Left ventricle myocardium inferior (tissue), 1 donor: ENCODE measurements at places on chromosomes 13 and 19. TPM values are rescaled to one million over a fixed set of nuclear protein-coding genes. Genes with fewer than 3 reads are reported as not detected.

- no peak for DNase-seq
These were observed 86.6 kb downstream of the TNFRSF19 start for GRCh38 chr13:23656637-23657371.

GRCh38 chr13:58985845-58986244 is 1177.9 kb downstream of the DIAPH3 start:
- no peak for DNase-seq

DNA sequence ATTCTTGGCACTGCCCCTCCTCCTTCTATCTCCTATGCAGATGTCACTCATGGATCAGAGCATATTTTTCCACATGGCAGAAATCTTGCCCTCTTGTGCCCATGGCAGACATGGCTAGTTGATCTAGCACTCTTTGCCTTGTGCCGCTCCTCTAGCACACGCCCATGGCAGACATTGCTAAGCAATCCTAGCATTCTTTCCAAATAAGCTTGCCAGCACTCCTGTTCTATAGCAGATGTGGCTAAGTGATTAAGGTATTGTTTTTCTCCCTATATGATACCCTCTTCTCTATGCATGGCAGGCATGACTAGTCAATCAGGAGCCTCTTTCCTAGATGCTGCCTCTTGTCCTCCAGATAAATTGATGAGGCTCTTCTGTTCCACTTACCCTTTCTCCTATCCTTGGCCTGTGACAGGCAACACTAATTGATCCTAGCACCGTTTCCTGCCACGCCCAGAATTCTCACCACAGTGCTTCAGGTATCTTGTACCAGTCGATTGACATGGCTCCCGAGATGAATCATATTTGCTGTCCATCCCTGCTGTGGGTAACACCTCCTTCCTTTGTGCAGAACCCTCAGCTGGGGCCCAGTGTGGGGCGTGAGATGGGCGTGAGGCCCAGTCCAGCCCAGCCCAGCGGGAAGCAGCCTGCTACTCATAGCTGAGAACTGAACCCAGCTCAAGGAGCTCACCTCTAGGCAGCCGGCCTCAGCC is 26.9 kb downstream of the TMED1 start:
- DNase-seq, result no peak

- DNase-seq, result no peak
These were observed 401.6 kb upstream of the ZNF507 start for GRCh38 chr19:31943778-31944177.

DNA sequence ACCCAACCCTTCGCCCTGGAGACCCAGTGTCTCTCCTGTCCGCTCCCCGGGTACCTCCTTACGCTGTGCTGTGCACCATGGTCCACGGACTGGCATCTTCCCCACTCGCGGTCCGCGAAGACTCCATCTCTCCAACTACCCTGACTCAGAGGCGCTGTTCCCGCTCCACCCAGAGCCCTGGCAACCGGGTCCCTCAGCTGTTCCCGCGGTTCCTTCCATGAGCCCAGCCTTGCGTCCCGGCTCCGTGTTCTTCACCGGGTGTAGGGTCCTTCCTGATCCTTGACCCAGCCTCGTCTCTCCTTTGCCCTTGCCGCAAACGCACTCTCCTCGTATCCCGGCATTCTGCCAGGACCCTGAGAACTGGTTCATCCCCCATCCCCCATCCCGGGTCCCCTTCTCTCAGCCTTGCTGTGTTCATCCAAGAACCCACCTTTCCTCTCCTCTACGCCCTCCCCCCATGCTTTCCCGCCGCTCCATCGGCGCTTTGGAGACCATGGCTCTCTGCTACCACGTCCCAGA is 664 bp downstream of the ICAM5 start:
- no peak for DNase-seq

DNA sequence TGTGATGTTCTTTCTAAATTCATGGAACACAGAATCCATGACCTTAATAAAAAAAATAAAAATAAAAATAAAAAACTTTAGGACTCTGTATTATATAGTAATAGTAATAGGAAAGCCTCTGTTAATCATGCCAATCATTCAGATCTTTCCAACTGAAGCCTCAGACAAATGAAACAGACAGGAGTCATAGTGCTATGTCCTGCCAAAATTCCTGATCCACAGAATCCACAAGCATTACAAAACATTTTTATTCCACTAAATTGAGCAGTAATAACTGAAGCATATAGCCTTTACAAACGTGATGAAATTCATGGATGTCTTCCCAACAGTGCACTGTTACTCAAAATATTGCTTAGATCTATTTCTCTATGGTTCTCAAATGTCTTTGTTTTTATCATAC is 820.6 kb upstream of the PCDH9 start:
- no peak for DNase-seq

GRCh38 chr13:44352671-44353070 is 21.0 kb upstream of the SERP2 start:
- DNase-seq, result no peak

GRCh38 chr19:42173695-42174094 is 41.4 kb upstream of the POU2F2 start:
- no peak for DNase-seq

DNA sequence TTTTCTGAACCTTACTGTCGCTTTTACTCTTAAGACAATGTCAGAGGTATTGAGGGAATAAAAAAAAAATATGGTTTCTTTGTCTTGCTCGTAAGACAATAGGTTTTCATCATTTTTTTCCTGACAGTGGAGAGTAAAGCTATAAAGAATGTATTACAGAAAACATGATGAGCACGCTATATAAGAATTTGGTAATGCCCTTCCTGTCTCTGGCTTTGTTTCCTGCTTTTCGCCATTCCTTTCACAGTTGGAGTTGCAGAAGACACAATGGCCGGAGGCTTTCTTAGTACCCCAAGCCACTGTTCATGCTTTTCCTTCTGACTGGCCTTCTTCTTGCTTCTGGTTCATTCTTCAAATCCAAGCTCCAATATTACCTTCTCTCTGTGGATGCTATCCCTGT is 101.0 kb upstream of the DACH1 start:
- DNase-seq, result no peak

DNA sequence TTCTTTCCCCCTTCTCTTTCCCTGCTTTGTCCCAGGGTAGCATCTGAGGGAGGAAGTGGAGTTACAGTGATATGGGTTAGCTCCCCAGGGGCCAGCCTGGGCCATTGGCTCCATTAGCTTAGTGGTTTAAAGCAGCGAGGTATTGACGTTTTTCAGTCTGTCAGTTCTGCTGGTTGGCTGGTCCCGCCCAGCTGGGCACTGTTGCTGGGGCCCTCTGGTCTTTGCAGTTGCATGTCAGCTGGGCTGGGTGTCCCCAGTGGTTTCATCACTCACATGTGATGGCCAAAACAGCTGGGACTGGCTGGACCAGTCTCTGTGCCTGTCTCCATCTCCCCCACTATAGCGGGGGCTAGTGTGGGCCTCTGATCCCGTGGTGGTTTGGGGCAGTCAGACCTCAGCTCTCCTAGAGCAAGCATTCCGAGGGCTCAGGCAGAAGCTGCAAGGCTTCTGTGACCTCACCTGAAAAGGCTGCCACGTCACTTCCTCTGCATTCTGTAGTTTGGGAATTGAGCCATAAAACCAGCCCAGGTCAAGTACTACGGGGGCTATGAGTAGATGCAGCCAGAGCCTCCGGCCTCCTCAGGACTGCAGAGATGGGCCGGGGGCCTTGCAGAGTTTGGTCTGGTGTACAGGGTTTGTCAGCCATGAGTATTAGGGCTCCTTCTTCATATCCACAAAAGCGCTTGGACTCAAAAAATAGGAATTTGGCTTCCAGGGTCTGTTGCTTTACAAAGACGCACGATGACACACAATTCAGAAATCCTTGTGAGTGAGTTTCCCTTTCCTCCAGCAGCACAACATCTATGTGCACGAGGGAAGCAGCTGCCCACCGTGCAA is 30.0 kb downstream of the TSSK6 start:
- peak; percentile 45 for DNase-seq

- no peak for DNase-seq
These were observed 4.9 kb downstream of the MEIS3 start for GRCh38 chr19:47414469-47414868.

DNA sequence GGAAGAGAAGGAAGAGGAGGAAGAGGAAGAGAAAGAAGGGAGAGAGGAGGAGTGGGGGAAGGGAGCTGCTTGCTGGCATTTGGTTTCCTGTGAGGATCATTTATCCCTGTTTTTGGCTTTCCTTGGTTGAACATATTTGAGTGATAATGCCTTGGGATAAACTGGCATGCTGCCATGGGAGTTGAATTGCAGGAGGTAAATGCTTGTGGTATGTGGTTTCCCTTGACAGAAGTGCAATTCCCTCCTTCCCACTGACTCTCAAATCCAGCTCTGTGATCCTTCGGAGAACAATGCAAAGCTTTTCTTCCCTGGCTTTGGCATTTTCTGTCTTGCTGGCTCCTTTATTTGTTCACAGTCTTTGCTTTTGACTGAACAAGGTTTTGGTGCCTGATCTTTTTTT is 27.2 kb upstream of the CBY2 start:
- DNase-seq, result no peak

DNA sequence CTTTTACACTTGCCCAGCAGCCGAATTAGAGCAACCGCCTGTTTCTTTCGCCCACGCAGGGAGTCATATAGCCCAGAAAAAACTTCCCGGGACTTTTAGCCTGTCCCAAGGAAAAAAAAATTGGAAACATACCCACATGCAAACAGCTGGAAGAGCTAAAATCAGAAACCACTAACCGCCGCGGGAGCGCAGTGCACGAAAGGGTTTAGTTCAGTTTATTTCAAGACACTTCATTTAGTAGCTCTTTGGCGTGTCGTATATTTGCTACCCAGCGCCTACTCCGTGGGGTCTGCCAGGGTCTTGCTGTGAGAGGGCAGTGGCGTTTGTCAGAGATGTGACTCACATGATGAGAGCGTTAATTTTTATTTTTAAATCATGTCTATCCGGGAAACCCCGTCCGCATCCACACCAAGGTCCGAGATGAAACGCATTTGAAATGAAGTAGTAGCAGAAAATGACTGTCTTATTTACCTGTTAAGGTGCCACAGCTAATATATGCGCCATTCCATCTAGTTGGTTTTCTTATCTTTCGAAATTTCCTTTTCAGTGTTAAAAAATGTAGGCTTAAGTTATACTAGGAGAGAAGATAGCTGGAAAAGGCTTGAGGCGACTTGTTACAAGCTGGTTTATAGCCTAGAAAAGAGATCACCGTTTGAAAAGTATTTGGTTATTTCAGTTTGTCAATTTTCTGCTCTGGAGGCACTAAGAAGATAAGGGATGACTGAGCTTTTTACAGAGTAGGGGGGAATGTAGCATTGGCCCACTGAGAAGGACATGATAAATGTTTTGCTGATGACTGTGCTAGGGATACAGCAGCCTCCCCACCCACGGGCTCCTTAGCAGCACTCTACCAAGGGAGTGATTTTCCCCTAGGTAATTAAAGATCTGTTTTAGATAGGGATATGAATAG is 1.7 kb downstream of the KLF5 start:
- no peak for DNase-seq

DNA sequence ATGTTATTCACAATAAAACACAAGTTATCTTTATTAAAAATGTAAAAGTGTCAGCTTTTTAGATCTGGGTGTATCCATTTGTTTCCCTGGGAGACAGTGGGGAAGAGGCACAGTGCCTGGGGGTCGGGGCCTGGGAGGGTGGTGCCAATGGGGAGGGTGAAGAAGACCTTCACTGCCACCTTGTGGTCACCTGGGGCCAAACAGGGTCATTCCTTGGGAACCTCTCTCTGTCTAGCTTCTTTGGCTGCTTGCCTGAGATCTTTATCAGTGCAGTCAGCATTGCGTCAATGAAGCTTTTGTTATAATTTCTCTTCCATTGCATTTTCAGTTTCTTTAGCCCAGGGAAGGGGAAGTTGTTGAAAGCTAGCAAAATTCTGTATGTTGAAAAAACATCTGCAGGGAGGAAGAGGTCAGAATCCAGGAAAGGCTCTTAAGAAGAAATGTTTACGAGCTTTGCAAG is 39.1 kb downstream of the PCDH8 start:
- peak; percentile 33 for DNase-seq

DNA sequence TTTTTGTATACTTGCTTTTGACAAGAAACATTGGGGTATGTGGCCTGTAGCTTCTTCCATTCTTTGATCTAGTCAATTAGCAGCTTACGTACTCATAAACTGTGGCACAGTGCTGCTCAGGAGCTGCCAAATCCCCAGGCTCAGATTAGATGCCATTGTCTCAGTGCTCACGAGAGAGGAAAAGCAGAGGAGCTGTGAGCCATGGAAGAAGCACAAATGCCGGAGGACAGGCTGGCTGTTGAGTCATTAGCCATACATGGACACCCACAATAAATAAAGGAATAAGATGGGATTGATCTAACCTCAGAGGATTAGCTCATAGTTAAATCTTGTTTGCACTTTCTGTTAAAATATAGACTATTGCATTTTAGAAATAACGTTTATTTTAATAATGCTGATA is 121.7 kb downstream of the POSTN start:
- DNase-seq, result peak; percentile 14

DNA sequence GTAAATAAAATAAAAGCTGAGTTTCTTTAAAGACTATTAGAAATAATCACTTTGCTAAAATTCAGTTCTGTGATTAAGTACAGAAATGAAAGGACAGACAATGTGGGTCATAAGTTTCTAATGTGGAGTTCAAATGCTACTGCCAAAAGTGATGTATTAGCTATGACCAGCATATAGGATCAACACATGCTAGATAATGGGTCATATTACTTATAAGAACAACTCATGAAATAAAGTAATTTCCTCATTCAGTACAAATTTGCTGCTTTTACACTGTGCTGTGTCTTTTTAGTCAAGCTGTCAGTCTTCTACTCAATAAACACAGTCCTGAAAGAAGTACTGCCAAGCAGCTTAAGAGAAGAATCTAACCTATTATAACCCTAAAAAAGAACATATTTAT is 135.2 kb downstream of the VWA8 start:
- no peak for DNase-seq

DNA sequence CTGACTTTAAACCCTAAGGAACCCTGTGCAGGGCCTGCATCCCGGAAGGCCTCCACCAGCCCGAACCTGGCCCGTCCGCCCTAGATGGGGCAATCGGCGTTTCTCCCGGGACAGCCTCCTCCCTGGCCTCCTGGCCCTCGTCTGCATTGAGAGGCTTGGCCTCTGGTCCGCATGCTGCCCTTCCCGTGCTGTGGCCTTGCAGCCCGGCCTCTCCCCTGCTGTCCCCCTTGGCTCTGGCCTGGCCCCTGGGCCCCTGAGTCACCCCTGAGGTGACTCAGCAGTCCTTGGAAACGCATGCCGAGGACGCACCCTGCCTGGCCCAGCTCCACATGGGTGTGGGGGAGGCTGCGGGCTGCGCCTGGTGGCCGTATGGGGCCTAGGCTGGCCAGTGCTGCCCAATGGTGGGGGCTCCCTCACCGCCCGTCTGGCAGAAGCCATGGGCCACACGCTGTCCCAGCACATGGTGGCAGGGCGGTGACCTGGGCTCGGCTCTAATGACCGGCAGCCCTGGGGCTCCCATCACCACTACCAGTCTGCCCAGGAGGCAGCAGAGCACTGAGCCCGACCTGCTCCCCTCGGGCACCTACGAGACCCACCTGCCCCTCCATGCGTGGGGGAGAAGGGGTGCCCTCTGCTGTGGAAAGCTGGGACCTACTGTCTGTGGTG is 25.7 kb downstream of the SH3GL1 start:
- DNase-seq, result peak; percentile 78

CACNG6 gene
- not detected for total RNA-seq

TTC9B gene
- not detected for total RNA-seq
